ENCODE measurements at places on chromosomes 7 and 10.

GRCh38 chr10:77436257-77436975 lies 201.2 kb downstream of the KCNMA1 start:
- DNase-seq, result no peak

DNA sequence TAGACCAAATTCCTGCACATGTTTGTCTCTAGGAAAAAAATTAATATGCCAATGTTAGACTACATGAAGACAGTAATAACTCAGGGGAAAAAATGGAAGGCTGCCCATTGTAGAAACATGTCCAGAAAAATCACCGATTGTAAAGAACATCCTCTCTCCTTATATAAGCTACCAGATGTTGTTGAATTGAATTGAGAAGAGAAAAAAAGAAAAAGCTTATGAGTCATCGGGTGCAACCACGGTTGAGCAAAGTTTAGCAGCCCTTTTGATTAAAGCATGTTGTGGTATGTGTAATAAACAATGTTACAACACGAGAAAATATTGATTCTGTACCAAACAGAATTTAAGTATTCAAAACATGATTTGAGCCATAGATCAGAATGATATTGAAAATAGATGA lies 102.3 kb upstream of the ARHGAP21 start:
- no peak for DNase-seq

GRCh38 chr7:131299074-131299473 lies 28.6 kb upstream of the MKLN1 start:
- DNase-seq, result no peak

- no peak for DNase-seq
Observed at GRCh38 chr7:90594751-90595317, 1.3 kb upstream of the CDK14 start.

DNA sequence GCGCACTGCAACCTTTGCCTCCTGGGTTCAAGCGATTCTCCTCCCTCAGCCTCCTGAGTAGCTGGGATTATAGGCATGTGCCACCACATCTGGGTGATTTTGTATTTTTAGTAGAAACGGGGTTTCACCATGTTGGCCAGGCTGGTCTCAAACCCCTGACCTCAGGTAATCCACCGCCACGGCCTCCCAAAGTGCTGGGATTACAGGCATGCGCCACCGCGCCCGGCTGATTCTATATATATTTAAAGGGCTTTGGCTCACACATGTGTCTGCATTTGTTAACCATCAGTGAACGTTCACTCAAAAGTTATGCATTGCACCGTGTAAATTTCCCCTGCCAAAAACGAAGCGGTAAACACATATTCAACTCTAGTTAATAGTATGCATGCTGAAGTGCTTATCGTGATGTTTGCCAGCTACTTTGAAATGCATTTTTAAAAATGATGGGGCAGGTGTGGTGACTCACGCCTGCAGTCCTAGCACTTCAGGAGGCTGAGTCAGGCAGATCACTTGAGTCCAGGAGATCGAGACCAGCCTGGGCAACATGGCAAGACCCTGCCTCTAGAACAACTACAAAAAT lies 17.7 kb upstream of the WIPI2 start:
- no peak for DNase-seq

DNA sequence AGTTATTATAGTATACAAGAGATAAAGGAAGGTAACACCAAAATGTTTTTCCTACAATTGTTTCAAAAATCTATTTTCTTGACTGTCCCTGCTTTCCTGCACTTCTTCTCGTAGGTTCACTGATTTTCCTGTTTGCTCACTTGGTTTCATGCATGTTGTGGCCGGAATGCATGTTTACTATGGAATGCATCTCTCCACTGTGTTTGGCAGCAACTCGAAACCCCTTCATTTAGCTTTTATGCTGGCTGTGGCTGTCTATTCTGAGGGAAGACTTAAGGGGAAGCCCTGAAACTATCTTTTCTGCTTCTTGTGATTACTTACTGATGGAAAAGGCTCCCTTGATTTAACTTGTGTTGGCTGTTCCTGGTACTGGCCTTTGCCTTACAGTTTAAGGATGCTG lies 120.3 kb downstream of the NRG3 start:
- DNase-seq, result no peak
